ENCODE measurements at places on chromosomes 4 and X.

DNA sequence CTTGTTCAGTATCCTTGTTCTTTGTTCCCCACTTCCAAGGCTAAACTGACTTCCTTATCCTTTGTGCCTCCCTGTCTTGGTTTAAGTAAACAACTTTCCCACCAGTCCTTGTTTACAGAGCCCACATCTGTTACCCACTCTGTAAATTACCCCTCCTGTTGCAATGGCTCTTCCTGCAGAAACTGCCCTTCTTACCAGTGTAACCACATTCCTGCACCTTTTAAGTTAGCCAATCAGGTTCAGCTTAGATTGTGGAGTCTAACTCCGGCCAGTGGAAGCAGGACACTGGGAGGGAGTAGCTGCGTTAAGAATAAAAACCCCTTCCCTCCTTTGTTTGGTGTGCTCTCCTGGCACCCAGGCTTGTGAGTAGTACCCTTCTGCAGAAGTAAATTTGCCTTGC is 360.9 kb downstream of the PRDM5 start:
- DNase-seq, result no peak

DNA sequence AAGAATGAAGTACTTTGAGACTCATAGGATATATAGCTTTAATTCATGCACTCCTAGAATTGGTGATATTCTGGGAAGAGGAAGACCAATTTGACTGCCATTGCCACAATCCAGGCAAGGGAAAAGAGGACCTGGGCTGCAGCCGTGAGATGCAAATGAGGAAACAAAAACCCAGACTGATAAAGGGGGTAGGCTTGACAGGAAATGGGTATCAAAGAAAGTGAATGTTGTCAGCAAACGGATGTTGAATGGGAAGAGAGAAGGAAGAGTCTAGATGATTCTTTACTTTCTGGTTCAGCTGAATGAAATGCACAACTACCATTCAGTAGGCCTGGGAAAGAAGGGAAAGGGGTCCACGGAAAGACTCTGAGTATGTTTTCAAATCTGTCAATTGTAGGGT is 17.1 kb upstream of the ARHGEF6 start:
- DNase-seq, result no peak

- peak; percentile 48 for DNase-seq
Measured at GRCh38 chr4:112321776-112322684, 24.9 kb downstream of the ALPK1 start.

- DNase-seq, result no peak
Measured at GRCh38 chr4:113593400-113594230, 167.9 kb downstream of the CAMK2D start.

DNA sequence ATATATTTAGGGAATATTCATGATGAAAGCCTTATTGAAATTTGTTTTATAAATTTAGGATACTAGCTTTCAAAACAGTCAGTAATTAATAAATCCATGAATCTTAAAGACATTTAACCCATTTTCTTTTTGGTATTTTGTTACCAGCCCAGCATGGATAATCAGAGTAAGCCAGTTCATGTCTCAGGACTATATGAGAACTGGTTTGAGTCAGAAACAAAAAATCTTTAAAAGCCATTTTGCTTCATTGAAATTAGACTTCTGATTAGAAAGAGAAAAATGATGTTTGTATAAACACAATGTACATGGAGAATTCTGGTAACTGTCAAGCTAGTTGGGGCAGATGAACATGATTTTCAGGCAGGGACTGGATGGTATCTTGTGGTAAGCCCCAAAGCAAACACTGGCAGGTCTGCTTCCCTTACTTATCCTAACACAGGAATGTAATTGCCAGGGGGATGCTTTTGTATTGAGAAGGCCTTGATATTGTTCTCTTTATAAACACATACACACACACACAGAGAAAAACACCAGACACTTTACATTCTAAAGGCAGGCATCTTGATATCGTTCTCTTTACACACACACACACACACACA is 9.4 kb downstream of the ARHGAP10 start:
- no peak for DNase-seq

DNA sequence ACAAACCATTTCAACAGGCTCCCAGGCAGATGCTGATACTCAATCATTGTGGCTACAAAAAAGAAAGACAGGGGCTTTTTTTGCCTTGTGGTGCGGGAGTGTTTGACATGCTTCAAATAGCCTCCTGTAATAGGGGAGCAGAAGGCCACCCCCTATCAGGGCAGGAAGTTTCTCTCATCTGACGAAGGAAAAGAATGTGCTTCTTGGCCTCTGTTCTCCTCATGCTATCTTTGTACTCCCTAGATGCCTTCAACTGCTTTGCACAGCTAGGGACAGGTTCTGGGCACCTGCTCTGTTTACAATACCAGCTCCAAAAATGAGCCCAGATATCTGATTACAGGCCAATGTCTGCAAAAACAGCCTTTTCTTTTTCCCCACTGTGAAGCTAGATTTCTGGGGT is 391.1 kb downstream of the STIM2 start:
- no peak for DNase-seq

- no peak for DNase-seq
Measured at GRCh38 chrX:111869639-111870034, 6.3 kb upstream of the TRPC5OS start.

DNA sequence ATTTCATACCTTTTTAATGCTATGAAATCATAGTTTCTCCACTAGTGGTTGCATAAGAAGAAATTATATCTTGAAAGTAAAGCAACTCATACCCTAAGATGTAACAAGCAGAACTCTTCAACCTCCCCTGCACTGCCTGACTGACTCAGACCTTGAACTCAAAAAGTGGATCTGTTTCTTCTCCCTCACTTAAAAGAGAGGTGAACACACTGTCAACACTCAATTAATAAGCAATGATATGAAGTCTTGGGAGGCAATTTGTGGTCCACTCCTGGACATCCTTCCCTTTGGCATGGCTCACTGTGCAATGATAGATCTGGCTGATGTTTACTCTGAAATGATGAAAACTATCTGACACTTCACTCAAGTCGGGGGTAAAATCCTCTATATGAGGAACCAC is 282.0 kb upstream of the DKK2 start:
- no peak for DNase-seq

DNA sequence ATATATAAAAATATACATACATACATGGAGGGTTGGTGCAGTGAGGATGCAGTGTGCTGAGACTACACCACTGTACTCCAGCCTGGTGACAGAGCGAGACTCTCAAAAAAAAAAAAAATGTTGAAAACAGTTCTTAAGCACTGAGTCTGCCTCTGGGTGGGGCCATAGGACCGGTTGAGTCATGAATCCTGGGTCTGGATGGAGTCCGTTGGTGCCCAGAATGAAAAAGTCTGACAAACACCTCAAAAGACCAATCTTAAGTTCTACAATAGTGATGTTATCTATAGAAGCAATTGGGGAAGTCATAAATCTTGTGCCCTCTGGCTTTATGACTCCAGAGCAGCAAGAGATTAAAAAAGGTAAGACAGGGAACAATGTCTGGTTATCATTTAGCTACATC is 70.4 kb downstream of the FGFBP1 start:
- DNase-seq, result no peak

GRCh38 chr4:3013839-3014350 is 50.5 kb downstream of the GRK4 start:
- no peak for DNase-seq

- DNase-seq, result no peak
Measured at GRCh38 chr4:75142382-75142781, 209.5 kb downstream of the PARM1 start.

GRCh38 chrX:16702700-16703599 is 9.5 kb downstream of the CTPS2 start:
- no peak for DNase-seq

DNA sequence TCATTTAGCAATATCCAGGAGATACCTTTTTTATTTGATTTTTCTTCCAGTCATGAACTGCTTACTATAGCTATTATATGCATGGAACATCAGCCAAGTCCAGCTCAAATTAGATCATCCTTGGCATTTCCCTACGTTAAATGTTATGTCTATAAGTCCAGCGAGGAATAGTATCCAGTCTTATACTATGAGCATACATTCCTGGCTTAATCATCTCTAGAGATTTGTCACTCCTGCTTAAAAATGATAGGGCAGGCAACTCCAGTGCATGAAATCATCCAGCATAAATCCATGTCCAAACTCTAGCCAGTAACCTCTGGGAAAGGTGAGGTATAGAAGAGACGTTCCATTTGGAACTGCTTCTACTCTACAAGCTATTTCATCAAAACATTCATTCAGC is 126.7 kb upstream of the VCX2 start:
- DNase-seq, result no peak

DNA sequence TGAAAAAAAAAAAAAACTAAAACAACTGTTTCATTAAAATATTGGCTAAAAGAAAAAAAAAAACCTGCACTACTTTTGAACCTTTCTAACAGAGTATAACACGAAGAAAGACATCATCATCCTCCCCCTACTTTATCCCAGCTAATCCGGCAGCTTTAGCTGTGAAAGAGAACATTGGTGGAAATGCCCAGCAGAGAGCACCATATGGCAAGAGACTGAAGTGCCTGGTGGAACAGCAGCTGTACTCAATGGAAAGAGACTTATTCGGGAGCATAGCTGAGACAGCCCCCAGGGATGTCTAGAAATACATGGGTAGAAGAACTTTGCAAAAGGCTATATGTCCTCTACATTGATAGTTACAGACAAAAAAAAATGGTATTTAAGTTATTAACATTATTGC is 30.3 kb downstream of the STPG2 start:
- DNase-seq, result peak; percentile 60

GRCh38 chr4:33187035-33187434 is 2466.9 kb downstream of the PCDH7 start:
- DNase-seq, result no peak

DNA sequence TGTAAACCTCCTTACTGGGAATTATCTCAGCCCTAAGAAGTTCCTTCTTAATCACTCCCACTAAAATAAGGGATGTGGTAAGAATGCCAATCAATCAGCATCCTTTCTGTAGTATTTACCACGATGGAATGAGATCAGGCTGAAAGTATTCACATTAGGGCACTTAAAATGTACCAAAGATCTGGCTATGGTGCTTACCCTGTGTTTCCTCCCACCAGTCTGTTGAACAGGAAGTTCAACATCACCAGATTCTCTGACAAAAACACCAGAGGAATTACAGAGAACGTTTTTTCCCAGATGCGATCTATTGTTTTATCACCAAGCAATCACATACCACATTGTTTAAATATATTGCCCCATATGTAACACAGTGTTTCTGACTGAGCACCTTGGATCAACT is 2.1 kb upstream of the CLCN3 start:
- DNase-seq, result no peak

DNA sequence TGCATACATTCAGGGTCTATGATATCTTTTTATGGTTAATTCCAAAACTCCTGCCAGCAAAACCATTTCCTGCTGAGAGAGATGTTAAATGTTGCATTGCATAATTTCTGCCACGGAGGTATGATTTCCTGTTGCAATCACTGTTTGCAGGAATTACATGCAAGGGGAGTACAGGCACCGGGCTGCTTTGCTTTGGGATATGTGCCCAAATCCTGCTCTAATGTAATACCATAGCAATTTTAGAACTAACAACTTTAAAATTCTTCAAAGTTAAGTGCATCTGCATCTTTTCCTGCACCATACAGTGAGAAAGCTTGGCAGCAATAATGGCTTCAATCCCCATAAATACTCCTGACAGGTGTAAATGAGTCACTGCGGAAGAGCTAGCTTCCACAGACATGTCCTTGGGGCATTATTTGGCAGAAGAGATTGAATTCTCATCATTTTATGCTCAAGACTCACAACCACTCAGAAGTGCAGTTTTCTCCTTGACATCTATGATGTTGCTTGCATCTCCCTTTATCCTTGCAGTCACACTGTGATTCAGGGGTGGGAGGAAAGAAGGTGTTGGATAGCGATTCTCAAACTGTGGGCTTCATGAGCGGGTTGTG is 29.6 kb downstream of the TRIM2 start:
- no peak for DNase-seq

DNA sequence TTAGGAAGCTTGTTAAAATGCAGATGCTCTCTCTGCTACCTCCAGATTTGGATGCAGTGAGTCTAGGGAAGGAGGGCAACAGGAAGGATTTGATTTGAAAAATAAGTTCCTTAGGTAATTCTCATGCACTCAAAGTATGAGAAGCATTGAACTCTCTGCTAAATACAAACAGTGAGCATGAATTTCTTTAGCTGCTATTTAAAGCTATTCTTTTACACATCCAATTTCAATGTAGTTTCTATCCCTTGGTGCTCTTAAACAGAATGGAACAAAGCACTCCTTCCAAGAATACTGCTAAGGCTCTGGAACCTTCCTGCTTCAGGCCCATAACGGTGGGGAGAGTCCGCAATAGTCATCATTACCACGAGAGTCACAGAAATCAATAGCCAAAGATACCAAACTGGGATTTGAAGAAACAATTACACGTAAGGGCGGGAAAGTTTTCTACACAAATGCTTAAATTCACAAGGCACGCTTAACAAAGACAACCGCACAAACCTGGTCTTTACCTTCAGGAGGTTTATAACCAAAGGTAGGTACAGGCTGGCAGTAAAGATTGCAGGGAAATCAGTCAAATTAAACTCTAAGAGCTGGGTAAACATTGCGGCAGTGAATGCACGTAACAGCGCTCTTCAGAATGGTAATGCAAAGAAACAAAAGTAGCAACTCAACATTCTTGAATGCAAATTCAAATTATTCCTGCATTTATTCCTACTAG is 123.2 kb upstream of the NAP1L5 start:
- DNase-seq, result no peak

- no peak for DNase-seq
Measured at GRCh38 chr4:184743650-184744049, 9.8 kb upstream of the CENPU start.

GRCh38 chr4:77125961-77126360 is 31.0 kb upstream of the CCNG2 start:
- no peak for DNase-seq

DNA sequence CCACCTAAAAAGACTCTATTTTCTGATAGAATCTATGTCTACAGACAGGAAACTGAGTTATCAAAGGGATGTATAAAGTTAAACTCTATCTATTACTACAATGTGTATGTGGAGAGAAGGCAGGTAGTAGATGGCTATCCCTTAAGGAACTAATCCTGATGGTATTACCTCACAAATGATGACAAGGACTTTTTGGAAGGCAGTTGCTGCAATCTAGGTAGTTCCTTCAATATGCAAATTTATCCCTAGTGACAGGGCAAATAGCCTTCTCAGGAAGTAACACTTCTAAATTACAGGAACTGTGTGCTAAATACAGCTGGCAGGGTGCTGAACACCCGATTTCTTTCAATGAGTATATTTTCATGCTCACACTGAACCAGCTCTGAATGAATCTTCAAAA is 177.4 kb downstream of the COL25A1 start:
- DNase-seq, result no peak

- no peak for DNase-seq
Measured at GRCh38 chr4:114558446-114559020, 40.1 kb upstream of the UGT8 start.

All from dorsolateral prefrontal cortex (tissue), 122 donors.